ENCODE measurements at places on chromosomes 13 and 19.

DNA sequence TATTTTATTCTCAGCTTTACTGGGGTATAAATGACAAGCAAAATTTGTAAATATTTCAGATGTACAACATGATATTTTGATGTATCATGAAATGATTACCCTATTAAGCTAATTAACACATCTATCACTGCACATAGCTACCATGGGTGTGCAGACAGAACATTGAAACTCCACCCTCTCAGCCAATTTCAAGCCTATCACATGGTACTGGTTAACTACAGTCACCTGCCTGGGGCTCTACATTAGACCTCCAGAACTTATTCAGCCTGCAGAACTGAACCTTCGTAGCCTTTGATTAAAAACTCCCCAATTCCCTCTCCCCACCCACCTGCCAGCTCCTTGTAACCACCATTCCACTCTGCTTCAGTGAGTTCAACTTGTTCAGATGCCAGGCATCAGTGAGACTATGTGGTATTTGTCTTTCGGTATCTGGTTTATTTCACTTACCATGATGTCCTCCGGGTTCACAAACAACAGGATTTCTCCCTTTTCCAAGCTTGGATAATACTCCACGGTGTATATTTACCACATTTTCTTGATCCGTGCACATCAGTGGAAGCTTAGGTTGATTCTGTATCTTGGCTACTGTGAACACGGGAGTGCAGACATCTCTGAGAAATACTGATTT lies 19.2 kb downstream of the RAB20 start:
- DNase-seq = no peak

- no peak for DNase-seq
Observed at GRCh38 chr13:23715092-23715761, 145.0 kb downstream of the TNFRSF19 start.

DNA sequence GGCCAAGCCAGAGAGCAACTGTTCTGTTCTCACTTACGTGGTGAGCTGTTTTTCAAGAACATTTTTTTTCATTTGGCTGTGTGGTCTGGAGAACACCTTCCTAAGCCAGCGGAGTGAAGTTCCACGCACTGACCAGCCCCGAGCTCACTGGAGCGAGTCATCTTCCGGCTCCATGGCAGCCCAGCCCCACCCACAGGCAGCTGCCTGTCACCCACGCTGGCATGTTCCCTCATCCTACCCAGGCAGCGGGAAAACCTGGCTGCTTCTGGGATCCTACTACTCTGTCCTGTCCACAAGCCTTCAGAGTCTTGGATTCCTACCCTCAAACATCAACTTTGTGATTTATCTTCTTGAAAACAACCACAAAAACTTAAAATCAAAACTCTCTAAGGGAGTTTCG lies 76.2 kb downstream of the GGACT start:
- no peak for DNase-seq

GRCh38 chr19:7916103-7916954 lies 1.7 kb downstream of the TGFBR3L start:
- no peak for DNase-seq

GRCh38 chr19:11295665-11296245 lies at the start of gene TSPAN16:
Gene TSPAN16 (plus strand): TSS chr19:11296160. CDS start chr19:11296298, 138 bp downstream.
- DNase-seq = no peak

DNA sequence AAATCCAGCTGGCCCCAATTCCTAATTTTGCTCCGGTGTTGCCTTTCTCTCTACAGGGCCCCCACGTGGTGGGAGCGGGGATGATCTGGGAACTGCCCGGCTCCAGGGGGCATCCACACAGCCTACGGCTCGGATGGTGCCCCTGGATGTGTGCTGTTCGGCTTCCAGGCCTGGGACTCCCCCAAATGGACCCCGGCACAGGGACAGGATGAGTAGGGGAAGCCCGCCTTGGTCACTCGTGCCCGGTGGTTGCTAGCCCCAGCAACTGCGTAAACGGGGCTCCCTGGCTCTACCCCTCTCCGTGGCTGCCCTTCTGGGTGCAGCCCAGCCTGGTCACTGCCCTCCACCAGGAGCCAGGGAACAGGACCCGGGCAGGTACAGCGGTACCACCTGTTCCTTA lies 111.5 kb downstream of the TEX26 start:
- DNase-seq = no peak

- no peak for DNase-seq
Observed at GRCh38 chr13:109783815-109784589, 2.4 kb downstream of the IRS2 start.

DNA sequence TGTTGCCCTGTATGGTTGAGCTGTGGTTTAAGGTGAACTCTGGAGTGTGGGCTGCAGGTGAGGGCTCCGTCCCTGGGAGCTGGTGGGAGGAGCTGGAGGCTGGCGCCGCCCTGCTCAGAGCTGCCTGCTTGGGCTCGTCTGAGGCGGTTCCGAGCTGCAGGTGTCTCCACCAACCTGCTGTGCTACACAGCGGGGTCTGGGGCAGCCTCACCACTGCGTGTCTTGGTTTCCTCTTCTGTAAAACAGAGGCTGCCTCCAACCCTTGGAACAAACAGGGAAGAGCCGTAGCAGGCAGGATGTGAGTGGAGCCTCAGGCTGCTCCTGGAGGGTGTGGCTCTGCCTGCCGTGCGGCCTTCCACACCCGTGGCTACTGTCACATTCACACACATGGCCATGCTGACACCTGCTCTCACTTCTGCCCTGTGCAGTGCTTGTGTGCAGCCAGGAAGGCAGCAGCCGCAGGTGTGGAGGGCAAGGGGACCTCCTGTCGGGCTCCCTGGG lies 21.4 kb downstream of the NAXD start:
- no peak for DNase-seq

- no peak for DNase-seq
Observed at GRCh38 chr19:10093295-10094186, 7.4 kb downstream of the SHFL start.

DNA sequence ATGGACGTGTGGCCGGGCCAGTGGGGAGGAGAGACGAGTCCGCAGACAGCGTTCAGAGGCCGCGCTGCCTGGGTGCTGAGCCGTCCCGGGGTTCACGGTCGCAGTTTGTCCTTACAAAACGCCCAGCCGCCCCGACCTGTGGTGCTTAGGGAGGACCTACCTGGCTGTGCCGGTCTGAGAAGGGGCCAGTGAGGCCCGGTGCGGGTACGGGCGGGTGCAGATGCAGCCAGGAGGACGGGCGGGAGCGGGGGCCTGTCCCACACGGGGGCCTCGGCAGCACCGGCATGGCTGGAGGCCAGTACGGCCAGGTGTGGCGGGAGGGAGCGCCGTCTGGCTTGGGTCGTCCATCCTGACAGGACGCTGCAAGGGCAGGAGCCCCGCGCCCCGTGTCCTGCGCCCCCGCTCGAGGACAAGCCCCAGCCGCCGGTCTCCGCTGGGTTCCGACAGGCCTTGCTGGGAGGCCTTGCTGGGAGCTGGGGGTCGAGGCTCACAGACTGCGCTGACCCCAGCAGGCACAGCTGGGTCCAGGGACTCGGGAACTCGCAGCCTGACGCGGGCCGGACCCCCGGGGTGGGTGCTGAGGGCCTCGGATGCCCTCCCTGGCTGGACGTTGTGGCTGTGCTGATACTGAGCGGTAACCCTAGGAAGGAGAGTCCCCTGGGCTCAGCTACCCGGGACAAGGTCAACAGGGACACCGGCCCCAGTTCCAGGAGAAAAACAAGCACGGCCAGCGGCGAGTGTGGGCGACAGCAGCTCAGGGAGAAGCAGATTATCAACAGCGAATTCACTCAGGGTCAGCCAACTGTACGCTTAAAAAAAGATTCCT lies 5.3 kb upstream of the PROZ start:
- DNase-seq = no peak

- no peak for DNase-seq
Observed at GRCh38 chr13:97975280-97975847, 21.9 kb downstream of the IPO5 start.

GRCh38 chr19:50696094-50696483 lies 23.5 kb downstream of the SHANK1 start:
- DNase-seq = no peak

GRCh38 chr13:106296723-106297122 lies 238.7 kb downstream of the EFNB2 start:
- DNase-seq = no peak

DNA sequence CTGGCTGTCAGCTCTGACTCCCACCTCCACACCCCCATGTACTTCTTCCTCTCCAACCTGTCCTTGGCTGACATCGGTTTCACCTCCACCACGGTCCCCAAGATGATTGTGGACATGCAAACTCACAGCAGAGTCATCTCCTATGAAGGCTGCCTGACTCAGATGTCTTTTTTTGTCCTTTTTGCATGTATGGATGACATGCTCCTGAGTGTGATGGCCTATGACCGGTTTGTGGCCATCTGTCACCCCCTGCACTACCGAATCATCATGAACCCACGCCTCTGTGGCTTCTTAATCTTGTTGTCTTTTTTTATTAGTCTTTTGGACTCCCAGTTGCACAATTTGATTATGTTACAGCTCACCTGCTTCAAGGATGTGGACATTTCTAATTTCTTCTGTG lies 506 bp downstream of the OR7E24 start:
- DNase-seq = no peak

DNA sequence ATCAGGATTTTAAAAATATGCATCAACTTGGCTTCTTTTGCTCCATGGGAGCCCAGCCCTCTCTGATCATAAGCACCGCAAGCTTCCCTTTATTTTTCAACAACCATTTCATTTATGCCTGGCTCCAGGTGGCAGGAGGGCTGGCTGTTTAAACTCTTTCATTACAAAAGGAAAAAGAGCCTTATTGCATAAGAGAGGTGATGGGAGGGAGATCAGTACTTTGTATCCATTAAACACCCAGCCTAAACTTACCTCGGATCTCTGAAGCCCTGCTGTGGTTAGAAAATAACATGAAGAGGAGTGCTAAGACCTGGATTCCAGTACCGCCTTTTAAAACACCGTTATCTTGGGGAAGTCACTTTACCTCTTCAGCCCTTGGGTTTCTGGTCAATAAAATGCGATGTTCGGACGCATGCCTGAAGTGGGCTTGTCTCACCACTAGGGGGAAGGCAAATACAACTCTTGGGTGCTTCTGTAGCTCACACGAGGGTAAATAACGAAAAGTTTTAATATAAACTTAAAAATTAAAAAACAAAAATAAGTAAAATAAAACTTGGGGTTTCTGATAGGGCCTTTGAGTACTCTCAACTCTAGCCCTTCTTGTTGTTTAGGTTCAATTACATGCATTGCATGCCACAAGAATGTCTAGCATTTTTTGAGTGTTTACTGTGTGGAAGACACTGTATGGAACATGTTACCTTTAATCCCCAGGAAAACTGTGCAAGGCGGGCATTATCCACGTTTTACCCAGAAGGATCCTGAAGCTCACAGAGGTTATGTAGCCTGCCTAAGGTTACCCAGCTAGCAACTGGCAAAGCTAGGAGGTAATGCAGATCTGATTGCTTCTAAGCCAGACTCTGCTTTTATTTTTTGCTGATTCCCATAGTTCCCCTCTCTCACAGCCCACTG lies 240.3 kb downstream of the LMO7 start:
- no peak for DNase-seq

DNA sequence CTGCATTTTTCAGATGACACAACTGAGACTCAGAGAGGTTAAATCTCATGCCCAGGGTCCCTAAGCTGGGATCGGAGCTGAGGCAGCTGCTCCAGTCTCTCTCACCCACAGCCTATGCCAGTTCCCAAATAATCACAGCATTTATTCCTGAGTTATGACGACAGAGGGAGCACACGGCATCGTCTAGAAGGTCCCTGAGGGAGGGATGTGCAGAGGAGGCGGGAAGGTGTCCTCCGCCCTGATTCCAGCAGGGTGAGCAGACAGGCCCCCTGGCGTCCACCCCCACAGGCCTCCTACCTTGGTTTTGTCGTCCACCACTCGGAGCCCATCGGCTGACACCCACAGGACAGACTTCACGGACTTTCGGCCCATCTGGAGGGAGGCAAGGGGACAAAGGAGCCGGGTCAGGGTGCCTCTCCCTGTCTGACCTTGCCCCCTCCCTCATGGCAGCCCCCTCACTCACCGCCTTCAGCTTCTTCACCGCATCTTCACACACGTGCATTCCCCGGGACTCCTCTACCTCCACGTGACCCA lies 8.0 kb downstream of the NUMBL start:
- DNase-seq = no peak

DNA sequence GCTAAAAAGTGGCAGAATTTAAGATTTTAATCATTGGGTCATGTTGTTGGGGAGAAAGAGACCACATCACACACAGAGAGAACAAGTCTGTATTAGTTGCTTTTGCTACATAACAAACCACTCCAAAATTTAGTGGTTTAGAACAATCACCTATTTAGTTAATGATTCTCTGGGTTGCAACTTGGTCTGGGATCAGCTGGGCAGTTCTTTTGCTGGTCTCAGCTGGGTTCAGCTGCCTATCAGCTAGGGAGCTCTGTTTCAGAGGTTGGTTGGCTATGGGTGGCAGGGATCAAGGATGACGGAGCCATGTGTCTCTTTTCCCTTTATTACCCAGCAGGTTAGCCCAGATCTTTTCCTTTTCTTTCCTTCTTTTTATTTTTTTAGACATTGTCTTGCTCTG lies 8.9 kb downstream of the PINLYP start:
- DNase-seq = no peak

DNA sequence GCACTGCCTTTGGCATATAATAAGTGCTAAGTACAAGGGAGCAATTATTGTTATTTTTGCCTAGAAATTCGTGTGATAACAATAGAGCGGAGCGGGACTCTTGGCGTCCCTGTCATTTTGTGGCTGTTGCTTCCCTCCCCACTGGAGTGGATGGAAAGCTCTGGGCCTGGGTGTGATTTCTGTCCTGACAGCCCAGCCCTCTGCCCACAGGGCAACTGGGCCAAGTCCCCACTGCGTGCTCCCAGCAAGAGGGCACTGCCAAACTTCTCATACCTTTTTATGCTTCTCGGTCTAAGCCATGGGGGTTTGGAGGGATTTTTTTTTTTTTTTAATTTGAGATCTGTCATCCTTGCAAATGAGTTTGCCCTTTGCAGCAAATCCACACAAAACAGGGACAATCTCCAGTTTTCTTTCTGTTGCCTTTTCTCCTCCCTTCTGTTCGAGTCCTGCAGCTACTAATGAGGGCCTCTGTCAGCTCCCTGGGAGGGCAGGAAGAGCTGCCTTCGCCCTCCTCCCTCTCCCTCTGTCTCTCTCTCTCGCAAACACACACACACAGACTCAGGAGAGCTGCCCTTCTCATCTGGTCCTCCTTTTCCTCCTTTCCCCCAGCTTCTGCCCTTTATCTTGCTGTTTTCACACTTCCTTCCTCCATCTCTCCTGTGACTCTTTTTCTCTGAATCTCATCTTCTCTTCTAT lies 103.9 kb downstream of the DNAJC15 start:
- no peak for DNase-seq

DNA sequence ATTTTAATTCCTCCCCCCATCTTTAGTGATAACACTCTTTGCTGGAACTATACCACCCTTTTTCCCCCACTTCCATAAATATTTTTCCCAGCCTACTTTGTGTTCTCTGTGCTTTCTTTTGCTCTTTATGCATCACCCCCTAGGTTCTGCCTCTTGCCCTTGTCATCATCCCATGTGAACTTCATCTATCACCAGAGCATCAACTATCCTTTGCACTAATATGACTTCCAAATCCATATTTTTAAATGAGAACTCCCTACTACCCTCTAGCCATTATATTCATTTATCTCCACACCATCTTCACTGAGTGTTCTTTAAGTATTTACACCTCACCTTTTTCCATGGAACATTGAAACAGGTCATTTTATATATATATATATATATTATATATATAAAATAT lies 452.7 kb downstream of the FOXO1 start:
- no peak for DNase-seq
